ENCODE measurements at places on chromosomes 7 and 10. TPM values are rescaled to one million over a fixed set of nuclear protein-coding genes. Genes with fewer than 3 reads are reported as not detected.

The AOAH gene
- not detected for total RNA-seq

The MYL7 gene
- total RNA-seq: not detected

The SDK1 gene
- 0.23 TPM for total RNA-seq

The RADIL gene
- 3.9 TPM for total RNA-seq

The SUV39H2 gene
- 17.7 TPM for total RNA-seq

The MMP21 gene
- total RNA-seq: 0.34 TPM

The INHBA gene
- total RNA-seq: 0.60 TPM

The SEMA3C gene
- total RNA-seq: 4.2 TPM

The PON3 gene
- total RNA-seq: 0.85 TPM

The UCMA gene
- not detected for total RNA-seq

The NEBL gene
- 2.6 TPM for total RNA-seq

- no peak for DNase-seq
These were observed 260.5 kb downstream of the PRPF18 start for GRCh38 chr10:13847201-13847631.

GRCh38 chr10:47354165-47354564 is 6.0 kb downstream of the RBP3 start:
- DNase-seq: peak; percentile 7

GRCh38 chr7:100476101-100476780 is 2.8 kb downstream of the TSC22D4 start:
- no peak for DNase-seq

GRCh38 chr7:142301299-142301698 is 43.4 kb upstream of the PRSS58 start:
- no peak for DNase-seq

DNA sequence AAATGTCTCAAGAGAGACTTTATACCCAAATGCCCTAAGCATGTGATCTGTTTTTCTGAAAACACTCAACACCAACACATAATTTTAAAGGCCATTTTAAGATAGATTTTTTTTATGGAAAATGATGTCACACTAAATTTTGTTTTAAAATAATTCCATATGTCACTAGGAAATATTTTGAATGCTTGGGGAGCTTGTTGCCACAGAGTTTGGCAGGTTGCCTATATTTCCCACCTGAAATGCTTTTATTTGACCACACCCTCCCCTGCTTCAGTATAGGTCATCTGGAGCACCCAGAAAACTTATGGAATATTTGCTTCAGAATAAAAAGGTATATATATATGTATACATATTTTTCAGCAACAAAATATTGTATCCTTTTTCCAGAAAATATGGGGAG is 180.0 kb upstream of the ANK3 start:
- DNase-seq: no peak

GRCh38 chr10:72796042-72796441 is 97.5 kb upstream of the OIT3 start:
- no peak for DNase-seq

- peak; percentile 80 for DNase-seq
These were observed 46.9 kb downstream of the AHCYL2 start for GRCh38 chr7:129271500-129272355.

DNA sequence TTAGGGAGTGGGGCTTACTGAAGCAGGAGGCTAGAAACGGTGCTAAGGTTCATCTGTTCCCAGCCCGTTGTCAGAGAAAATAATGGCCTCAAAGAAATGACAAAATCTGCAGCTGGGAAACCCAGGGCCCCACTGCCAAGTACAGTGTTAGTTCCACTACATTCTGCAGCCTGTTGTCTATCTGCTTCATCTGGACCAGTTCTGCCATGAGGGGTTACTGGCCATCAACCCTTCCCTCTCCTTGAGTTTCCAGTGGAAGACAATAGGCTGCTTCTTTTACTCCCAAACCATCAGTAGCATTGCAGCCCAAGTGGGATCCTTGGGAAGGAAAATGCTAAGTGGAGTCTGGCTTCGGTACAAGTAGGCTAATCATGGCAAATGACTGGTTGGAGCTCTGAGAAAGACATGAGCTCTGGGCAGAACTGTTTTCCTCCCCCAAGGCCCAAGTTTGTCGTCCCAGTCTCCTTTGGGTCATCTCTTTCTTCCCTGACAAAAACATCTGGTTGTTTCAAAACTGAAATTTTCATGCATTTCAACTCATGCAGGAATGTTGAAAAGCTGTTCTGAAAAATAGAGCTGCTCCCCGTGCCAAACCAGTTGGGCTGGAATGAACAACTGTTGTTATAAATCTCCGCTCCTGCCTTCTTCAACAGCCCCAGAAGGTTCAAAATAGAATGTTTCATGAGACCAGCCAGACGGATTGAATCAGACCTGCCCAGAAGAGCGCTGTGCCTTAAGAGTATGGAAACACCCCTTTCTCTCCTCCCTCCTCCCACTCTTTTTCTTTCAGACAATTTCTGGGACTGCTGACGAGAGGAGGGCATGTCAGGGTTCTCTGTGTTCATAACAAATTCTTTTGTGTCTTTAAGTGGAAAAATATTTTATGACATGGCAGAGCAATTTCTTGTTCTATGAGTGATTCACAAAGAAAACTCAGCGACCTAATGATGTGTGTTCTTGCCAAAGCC is 116.6 kb downstream of the RAB18 start:
- DNase-seq: no peak

DNA sequence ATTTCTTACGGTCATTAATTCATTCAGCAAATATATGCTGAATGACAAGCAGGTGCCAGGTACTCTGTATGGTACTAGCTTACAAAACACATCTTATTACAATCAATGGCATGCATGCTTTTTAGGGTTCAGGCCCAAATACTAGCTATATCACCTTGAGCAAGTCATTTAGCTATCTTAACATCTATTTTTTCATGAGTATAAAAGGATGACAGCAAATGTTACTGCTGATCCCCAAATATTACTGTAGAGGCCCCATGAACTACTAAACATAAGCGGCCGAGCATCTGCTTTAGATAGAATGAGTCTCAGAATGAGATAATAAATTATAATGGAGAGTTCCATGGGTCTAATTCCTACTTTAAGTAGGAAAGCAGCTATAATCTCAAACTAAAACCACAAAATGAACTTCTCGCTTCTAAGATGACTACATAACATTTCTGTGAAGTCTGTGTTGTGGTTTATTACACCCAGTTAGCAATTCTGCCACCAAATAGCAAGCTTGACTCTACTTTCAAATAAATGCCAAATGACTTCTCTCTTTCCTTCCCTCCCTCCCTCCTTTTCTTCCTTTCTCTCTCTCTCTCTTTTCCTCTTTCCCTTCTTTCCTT is 113.7 kb upstream of the LRRN3 start:
- no peak for DNase-seq

- no peak for DNase-seq
These were observed 50.8 kb downstream of the ATAD1 start for GRCh38 chr10:87767253-87767652.

DNA sequence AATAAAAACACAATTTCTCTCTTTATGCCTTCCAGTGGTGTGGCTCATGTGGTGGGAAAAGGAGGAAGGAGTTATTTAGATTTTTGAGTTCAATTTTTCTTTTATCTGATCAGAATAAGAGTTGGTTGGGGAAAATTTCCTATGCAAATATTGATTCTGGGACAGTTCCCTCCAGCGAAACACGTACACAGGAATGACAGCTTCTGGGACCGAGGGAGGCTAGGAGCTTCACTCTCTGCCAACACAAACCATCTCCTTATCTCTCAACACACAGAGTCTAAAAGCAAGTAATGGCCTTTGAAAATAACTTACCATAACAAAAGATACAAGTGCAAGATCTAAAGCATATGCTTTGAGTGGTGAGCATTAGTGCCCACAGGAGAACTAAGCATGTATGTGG is 122.7 kb downstream of the RAPGEF5 start:
- DNase-seq: no peak

DNA sequence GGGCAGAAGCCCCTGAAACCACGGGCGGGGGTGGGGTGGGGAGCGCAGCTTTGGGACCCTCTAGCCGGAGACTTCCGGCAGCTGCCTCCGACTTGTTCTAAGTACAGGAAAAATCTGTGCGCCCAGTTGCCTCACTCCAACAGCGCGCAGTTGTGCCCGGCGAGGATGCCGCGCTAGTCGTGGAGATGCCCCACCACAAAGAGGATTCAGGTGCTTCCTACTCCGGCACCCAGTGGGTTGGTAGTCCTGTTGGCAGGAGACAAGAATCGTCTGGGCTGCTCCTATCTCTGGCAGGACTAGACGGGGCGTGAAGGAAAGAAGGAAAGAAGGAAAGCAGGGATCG is 465 bp upstream of the NPY start:
- DNase-seq: no peak
